B cell (primary cell): ENCODE measurements at places on chromosomes 6 and 20. TPM values are rescaled to one million over a fixed set of nuclear protein-coding genes. Genes with fewer than 3 reads are reported as not detected.
A peak's percentile ranks its signal among the peaks of the same experiment; 100 is the strongest.

DNA sequence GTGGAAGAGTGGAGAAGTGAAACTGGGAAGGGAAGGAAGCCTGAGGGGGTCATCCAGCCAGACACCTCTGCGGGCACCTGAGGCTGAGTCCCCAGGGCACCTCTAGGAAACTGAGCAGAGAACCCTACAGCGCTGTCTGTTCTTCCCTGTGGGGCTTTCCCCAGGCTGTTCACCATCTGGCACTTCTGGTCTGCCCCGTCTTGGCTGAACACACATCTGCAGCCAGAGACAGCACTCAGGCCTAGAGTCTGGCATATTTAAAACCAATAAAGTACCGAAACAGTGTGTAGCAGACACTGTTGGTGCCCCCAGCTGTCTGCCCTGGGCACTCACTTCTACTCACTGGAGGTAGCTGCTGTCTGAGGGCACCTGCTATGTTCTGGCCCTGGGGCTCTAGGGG is 9.4 kb upstream of the ARFGEF2 start:
- DNase-seq, result peak; percentile 87

Gene CCND3
- 136 and 145 TPM in 2 replicates for total RNA-seq

GRCh38 chr6:127969701-127970100 is 68.8 kb upstream of the THEMIS start:
- DNase-seq, result no peak

DNA sequence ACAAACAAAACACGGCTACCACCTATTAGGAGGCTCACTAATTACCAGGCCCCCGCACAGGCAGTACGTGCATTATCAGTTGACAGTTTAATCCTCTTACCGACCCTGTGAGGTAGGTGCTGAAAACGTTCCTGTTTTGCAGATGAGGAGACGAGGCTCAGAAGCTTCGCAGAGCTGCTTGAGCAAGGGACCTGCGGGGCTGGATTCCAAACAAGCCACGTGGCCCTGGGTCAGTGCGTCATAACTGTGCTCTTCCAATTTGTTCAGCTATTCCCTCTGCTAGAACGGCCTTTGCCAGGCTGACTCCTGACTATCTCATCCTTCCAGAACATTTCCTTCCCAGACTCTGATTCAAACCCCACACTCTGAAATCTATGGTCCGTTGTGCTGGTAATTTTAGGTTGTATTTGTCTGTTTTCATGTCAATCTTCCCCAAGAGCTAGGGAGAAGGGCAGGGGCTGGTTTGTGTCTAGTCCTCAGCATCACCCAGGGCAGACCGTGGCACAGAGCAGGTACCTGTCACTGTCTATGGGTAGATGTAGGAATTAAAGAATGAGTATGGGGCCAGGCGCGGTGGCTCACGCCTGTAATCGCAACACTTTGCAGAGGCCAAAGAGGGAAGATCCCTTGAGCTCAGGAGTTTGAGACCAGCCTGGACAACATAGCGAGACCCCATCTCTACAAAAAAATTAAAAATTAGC is 28.8 kb upstream of the TLDC2 start:
- DNase-seq, result no peak

GRCh38 chr6:54574671-54575070 is 266.4 kb downstream of the TINAG start:
- DNase-seq, result no peak

DNA sequence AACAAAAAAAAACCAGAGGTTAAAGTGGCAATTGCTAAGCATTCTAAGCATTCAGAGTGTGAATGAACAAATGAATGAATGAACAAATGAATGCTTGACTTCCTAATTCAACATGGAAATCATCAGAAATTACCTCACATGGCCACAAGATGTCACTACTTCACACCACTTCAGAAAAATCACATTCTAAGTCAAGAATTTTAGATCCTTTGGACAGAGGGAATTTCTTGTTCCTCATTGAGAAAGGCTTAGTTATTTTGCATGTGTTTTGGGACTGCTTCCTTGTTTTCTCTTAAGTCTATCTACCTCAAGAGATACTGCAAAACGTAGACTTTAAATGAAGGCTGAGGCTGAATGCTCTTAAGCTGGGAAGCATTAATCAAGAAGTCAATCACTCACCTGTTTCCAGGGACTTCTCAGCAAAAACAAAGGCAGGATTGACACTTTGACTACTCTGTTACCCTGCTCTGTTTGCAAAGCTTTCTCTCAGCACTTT is 120.2 kb downstream of the MBOAT1 start:
- peak; percentile 37 for DNase-seq

GRCh38 chr6:149050160-149050559 is 267.4 kb upstream of the TAB2 start:
- no peak for DNase-seq

- no peak for DNase-seq
Measured at GRCh38 chr6:33719326-33719987, 8.0 kb upstream of the UQCC2 start.

DNA sequence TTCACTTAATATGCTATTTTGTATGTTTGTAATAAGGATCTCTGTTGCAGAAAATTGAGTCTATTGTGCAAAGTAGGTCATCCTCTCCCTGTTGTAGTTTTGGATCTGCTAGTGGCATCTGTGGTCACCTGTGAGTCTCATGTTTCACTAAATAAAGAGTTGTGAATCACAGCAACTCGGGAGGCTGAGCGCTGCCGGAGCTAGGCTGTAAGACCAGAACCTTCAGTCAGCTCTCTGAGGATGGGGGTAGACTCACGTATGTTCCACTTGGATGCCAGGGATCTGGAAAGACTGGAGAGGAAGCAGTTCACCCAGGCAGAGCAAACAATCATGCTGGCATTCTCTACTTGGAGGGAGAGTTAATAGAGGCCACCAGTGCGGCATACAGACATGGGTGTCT is 187.3 kb upstream of the FOXA2 start:
- DNase-seq, result no peak

DNA sequence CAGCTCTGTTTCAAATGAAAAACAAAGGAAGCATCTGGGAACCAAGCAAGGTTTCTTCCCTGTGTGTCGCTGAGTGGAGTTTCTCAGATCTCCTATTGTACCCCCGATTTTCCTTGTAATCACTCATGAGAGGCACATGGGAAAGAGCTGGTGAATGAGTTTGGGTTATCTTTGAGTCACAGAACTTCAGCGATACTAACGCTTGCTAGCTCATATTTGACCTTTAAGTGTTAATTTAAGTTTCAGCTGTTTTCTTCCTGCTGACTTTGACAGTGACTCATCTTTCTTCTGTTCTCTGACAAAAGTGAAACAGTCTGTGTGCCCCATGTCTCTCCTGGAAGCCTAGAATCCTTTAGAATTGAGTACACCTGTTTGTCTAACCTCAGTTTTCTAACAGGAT is 261.1 kb upstream of the RGS17 start:
- DNase-seq, result no peak

Gene SH3BGRL2
- not detected in 2 replicates for total RNA-seq

GRCh38 chr6:148997865-148998264 is 251.0 kb downstream of the UST start:
- DNase-seq, result no peak
